ENCODE measurements at places on chromosomes 5 and 9. TPM values are rescaled to one million over a fixed set of nuclear protein-coding genes. Genes with fewer than 3 reads are reported as not detected.

Gene FIBCD1
- total RNA-seq: 17.5 TPM

Gene PCDHGA1
- 2.3 TPM for total RNA-seq

Gene GRIN3A
- not detected for total RNA-seq

Gene SLC12A2
- 31.4 TPM for total RNA-seq

Gene SPOCK1
- 36.1 TPM for total RNA-seq

Gene HSPA5
- total RNA-seq: 247 TPM

Gene PCAT7
- total RNA-seq: not detected

Gene KCNMB1
- total RNA-seq: not detected

Gene TRIM7
- total RNA-seq: 5.3 TPM

Gene FAM219A
- total RNA-seq: 8.6 TPM
